Bone marrow (tissue), 2 donors: ENCODE measurements at places on chromosomes 4 and X.
A peak's percentile ranks its signal among the peaks of the same experiment; 100 is the strongest.

DNA sequence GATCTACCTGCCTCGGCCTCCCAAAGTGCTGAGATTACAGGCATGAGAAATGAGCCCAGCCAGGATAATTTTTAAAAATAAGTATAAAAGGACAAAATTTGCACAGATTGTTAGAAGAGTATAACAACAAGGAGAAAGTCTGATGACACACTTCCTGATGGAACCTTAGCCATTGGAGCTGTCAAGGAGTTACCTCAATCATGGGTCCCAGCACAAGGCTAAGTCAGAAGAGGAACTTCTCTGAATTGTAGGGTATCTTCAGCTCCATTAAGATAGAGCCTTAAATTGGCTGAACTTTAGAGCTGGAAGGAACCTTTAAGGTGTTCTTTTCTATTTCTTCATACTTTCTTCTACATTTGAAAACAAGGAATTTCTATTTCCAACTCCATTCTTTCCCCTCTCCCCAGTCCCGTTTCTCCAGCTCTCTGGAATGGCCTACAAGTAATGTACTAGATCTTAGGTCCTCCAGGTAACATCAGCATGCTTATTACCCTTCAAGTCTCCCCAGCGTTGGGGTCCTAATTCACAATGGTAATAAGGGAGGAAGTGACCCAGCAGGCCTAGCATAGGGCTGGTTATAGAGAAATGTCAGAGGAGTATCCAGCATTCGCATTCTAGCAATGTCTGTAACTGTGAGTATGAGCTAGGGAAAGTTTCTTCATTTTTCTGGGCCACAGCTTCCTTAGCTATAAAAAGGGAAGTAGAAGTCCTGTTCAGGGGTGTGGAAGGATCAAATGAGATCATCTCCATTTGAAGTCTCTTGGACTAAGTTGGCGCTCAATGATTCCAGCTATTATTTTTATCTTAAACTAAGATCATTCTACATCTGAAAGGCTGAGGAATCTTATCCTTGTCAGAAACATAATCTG lies 18.5 kb upstream of the RBPJ start:
- DNase-seq = peak; percentile 77

DNA sequence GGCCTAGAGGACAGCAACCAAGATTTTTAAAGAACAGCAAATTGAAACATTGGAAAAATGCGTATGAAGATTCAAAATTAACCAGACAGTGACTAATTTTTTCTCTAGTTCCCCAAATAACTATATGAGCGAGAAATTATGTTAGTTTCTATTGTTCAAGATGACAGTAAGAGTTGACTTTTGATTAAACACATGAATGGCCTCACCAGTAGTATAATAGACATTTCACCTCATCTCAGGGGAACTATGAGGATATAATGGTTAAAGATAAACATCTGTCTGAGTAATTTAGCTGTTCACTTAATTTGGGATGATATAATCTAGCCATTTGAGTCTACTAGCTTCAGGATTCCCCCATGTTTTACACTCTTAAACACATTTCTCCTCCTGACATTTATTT lies 380.9 kb upstream of the NWD2 start:
- no peak for DNase-seq

- DNase-seq = no peak
These were observed 40.4 kb upstream of the MAP3K15 start for GRCh38 chrX:19555683-19556082.

GRCh38 chr4:3408793-3409330 lies 32.9 kb upstream of the HGFAC start:
- no peak for DNase-seq

DNA sequence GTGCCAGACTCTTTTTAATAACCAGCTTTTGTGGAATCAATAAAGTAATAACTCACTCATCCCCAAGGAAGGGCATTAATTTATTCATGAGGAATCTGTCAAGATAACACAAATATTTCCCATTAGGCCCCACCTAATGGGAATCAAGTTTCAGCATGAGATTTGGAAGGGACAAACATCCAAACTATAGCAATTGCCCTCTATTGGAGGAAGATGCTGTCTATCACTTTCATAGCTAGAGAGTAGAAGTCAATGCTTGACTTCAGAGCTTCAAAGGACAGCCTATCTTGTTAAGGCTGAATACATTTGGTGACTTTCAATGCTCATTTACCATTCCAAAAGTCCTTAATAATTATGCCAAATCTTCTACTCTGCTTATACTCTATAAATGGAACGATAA lies 84.9 kb upstream of the ATOH1 start:
- DNase-seq = no peak
